ENCODE measurements at places on chromosomes 11 and 22.

DNA sequence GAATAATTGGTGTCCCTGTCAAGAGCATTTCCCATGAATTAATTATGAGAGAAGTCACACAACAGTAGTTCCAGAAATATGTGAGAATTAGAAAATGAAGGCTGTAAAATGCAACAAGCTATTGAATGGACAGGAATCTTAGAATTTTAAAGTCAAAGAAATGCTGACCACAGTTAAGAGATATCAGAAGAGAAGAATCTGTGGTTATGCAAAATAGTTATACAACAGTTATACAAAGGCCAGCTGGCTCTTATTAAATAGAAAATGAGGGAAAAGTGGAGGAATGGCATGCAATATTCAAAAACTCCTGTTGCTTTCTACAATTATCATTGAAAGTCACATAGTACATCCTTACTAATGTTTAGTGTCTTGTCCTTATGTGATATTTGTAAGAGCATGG lies 27.4 kb downstream of the CASP12 start:
- DNase-seq, result no peak

- no peak for DNase-seq
These were observed 4.2 kb upstream of the NFAM1 start for GRCh38 chr22:42436404-42436803.

DNA sequence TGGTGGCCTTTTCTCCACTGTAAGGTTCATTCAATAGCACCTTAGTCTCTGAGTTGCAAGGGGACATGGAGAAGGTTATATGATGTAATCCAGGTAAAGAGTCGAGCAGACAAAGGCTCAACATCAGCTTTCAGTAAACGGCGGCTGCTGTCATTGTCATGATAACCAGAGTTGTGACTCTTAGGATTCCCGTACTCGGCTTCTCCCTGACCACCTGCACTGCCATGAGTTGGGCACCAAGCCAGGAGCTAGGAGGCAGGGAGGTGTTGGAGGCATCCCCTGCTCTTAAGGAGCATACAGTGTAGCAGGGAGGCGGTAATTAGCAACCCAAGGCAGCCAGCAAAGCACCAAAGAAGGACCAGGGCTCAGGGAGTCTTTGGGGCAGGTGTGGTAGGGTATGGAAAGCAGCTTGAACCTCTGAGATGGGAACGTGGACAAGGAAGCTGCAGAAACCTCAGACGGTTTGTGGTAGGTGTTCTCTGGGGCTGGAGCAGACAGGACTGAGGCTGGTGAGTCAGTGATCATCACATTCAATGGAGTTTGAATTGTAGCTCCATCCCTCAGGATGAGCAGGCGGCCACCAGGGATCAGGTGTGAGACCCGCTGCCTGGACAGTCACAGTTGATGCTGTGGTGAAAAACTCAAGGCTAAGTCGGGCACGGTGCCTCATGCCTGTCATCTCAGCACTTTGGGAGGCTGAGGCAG lies 31.7 kb downstream of the LIF start:
- DNase-seq, result no peak

GRCh38 chr11:87260811-87261210 lies 223.1 kb downstream of the TMEM135 start:
- DNase-seq, result no peak

- no peak for DNase-seq
These were observed 9.9 kb downstream of the UCP3 start for GRCh38 chr11:73998846-73999575.
